Activated CD4-positive, alpha-beta T cell treated with anti-CD3 and anti-CD28 coated beads for 24 hours (primary cell): ENCODE measurements at places on chromosomes 16 and 17.

- no peak for DNase-seq
These were observed 41.9 kb upstream of the POLR3E start for GRCh38 chr16:22255335-22255734.

GRCh38 chr16:85626191-85626981 lies 13.3 kb downstream of the GSE1 start:
- DNase-seq, result no peak

- DNase-seq, result no peak
These were observed 46.1 kb downstream of the NXN start for GRCh38 chr17:933312-934073.

DNA sequence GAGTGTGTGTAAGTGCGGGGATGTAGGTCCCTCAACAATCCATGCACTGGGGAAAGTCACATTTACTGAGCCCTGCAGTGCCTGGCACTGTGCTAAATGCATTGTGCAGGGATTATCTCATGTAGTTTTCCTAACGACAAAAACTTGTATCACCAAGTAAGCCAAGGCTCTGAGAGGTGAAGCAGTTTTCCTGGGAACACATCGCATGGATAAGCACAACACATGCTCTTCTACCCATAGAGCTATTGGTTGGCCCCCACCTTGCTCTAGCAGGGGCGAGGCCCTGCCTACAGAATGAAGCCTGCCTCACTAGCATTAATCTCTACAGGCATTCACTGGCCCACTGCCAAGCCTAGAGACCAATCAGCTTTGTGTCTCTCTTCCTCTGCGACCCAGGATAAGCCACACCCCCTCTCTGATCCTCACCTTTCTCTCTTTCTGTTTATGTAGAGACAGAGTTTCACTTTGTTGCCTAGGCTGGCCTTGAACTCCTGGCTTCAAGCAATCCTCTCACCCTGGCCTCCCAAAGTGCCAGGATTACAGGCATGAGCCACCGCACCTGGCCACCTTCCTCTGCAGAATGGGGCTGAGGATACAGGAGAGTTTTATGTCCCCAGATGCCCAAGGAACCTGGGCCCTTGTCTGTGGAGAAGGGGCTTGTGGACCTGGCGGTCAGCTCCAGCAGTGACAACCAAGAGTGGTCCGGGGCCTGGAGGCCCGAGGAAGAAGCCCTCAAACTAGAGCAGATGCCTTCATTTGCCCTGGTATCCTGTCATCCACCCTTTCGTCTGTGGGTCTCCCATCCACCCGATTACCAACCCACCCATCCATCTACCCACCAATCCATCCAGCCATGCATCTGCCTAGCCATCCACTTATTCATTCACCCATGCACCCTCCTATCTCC lies 12.8 kb downstream of the CDH16 start:
- DNase-seq, result no peak

GRCh38 chr16:52976539-52977167 lies 76.0 kb downstream of the CHD9NB start:
- no peak for DNase-seq

- DNase-seq, result no peak
These were observed 1.3 kb downstream of the TLCD3A start for GRCh38 chr17:733743-734142.

DNA sequence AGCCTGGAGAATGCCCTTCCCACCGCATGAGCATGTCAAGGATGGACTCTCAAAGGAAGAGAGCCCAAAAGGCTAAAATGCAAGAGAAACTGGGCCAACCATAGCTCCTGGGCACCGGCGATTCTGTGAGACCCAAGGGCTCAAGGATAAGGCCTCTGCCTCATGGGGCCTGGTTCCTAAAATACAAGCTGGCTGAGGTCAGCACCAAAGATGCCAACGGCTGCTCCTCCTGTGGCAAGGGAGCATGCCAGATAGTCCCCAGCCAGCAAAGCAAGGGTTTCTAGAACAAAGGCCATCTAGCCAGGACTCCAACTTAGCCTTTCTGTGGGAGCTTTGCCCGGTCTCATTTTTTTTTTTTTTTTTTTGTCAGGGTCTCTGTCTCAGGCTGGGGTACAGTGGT lies 20.1 kb downstream of the GPRC5B start:
- DNase-seq, result no peak

GRCh38 chr17:74542166-74542565 lies 3.7 kb downstream of the CD300C start:
- no peak for DNase-seq

- DNase-seq, result no peak
These were observed 104.6 kb downstream of the METRNL start for GRCh38 chr17:83183951-83184506.

DNA sequence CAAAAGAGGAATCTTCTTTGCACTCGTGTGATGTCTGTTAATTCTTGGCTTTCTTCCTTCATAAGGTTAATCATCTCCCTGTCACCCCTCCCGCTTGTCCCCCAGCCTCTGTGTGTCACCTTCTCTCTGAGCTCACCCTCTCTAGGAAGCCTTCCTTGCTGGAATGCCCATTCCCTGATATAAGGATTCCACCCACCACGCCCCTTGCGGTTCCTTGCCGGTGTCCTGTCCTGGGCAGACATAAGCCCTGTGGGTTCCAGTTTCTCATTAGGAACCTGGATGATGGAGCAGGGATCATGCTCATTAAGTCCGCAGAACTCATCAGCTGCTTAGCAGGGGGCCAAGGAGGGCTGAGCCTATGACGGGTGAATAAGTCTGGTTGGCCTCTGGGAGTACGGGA lies 559.3 kb downstream of the MAF start:
- no peak for DNase-seq

GRCh38 chr16:82996814-82997213 lies 370.0 kb downstream of the CDH13 start:
- DNase-seq, result no peak

- DNase-seq, result peak; percentile 24
These were observed 25.8 kb upstream of the TNFSF12 start for GRCh38 chr17:7523033-7523432.

- no peak for DNase-seq
These were observed 19.8 kb downstream of the MPG start for GRCh38 chr16:97822-98221.

DNA sequence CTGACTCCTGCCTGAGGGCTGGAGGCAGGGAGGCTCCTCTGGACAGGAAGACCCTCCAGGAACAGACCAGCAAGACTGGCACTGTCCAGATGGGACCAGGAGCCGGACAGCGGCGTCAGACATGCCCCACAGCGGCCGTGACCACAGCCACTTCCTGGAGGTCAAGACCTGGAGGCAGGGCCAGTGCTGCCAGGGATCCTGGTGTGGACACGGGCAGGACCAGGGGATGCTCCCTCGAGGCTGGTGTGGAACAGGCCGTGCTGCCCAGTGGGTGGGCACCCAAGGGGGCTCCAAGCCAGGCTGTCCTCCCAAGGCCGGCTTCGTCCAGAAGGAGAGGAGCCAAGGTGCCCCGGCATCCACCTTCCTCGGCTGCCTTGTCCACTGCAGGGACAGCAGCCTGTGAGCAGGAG lies 4.5 kb upstream of the CCDC57 start:
- no peak for DNase-seq

GRCh38 chr16:31149332-31149731 lies 534 bp downstream of the PRSS36 start:
- DNase-seq, result no peak

DNA sequence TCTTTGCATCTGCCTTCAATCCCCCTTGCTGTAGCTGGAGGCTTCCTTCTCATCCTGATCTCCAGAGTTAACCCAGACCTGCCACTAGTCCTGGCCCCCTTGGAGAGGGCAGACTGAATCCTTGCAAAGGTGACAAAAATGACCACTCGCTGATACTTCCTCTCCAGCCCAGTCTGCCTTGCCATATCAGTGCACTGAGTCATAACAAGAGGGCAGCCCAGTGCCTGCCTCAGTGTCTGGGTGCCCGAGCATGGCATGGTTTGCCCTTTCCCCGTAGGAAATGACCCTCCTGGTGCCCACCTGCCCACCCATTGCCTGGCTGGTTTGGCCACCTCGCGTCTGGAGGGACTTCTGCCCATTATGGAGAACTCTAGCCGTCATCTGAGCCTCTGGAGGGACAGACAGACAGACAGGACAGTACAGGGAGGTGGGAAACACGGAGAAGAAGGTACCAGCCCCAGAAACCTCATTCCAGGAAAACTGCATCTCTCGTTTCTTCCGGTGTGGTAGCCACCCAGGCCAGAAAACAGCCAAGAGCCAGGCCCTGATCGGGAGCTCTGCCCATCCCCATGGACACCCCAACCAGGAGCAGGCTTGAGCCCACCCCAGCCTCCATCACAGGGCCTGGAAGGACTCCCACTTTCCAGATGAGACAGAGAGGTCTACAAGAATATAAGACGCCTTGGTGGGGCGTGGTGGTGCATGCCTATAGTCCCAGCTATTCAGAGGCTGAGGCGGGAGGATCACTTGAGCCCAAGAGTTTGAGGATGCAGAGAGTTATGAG lies 71.5 kb downstream of the SCNN1B start:
- no peak for DNase-seq

DNA sequence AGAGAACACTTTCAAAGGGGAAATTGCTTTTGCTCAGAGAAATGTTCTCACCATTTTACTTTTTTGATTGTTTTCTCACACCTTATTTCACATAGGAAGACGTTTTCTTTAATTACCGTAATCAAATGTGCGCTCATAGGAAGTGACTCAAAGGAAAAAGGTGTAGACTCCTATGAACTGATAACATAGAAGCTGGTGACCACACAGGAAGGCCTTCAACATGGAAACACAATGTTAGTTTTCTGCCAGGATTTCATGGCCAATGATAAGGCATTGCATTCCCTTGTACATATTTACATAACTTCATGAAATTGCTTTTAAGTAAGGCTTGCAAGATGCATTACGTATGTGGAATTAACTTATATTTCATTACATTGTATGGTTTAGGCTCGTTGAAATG lies 40.9 kb upstream of the KCNJ16 start:
- DNase-seq, result no peak

- no peak for DNase-seq
These were observed 87.9 kb downstream of the CLEC16A start for GRCh38 chr16:11032000-11032921.

GRCh38 chr16:11049396-11050059 lies 105.2 kb downstream of the CLEC16A start:
- DNase-seq, result no peak

DNA sequence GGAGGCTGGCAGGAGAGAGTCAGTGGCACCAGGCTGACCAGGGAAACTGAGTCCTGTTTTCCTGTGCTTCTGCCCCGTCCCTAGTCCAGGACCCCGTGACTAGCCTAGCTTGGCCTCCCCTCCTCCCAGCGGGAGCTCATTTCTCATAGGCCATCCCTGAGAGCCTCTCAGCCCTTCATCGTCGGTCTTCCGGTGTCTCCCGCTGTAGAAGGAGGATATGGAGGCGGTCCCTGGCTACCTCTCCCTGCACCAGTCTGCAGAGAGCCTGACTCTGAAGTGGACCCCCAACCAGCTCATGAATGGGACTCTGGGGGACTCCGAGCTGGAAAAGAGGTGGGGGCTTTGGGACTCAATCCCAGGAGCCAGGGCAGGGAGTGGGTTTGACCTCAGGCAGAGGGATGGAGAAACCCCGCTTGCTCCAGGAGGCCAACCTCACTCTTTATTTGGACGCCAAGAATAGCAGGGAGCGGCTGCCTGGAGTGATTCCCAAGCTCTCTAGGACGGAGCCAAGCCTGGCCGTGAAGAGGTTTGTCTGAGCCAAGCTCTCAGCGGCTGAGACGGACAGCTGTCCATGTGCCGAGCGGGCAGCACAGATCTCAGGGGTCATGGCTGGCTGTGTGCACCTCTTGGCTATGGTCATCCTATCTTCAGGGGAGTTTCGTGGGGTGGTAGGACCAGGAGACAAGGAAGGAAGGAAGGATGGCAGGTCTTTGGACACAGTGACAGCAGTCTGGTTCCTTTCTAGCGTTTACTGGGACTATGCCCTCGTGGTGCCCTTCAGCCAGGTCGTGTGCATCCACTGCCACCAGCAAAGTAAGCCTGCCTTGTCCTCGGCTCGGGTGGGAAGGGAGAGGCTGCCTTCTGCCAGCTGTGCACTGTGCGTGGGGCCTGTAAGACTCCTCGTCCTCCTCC lies 26.8 kb downstream of the SGSM2 start:
- no peak for DNase-seq

DNA sequence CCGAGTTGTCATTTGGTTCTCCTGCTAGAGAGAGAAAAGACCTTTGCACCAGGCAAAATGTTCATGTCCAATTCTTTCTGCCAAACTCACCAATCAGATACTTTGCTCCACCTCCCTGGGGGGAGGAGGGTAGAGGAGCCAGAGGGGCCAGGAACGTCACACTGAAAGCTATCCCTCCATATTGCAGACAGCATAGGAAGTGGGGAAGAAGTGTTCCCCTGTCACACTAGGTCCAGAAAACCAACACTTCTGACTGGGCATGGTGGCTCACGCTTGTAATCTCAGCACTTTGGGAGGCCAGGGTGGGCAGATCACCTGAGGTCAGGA lies 9.5 kb downstream of the HSD17B2 start:
- no peak for DNase-seq

GRCh38 chr17:34711646-34712045 lies 132.3 kb downstream of the TMEM132E start:
- DNase-seq, result no peak

DNA sequence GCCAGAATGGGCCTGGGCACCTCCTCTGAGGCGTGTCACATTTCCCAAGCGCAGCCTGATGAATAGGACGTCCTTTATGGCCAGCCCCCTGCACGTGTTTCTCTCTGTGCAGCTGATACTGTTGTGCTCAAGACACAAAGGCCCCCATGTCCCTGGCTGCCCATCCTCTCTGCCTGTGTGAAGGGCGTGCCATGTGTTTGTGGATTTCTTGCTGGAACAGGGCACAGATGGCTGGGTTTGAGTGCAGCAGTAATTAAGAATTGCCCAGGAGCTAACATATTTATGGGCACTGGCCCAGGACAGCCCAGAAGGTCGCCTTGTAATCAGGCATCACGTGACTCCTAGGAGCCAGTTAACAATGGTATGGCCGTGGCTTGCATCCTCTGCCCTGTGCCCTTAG lies 181.1 kb downstream of the CCDC182 start:
- no peak for DNase-seq

DNA sequence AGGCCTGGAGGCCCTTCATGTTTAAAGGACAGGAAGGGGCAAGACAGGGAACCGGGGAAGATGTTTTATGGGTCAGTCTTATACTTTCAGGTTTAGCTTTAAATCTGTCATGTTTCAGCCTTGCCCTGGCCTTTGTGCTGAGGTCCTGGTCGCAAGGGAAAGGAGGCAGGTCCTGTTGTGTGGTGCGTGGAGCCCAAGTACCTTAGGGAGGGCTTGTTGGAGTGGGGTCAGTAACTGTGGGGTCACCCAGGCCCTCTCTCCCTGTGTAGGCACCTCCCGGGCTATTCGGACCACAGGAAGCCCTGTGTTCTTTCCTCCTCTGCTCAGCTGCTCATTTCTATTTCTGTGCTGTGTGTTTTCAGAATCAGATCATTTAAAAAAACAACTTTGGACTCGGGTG lies 42.7 kb downstream of the MPRIP start:
- DNase-seq, result no peak

- no peak for DNase-seq
These were observed 178.4 kb upstream of the C17orf78 start for GRCh38 chr17:37197336-37197735.

- no peak for DNase-seq
These were observed 6.3 kb upstream of the C1QTNF8 start for GRCh38 chr16:1102333-1102700.

DNA sequence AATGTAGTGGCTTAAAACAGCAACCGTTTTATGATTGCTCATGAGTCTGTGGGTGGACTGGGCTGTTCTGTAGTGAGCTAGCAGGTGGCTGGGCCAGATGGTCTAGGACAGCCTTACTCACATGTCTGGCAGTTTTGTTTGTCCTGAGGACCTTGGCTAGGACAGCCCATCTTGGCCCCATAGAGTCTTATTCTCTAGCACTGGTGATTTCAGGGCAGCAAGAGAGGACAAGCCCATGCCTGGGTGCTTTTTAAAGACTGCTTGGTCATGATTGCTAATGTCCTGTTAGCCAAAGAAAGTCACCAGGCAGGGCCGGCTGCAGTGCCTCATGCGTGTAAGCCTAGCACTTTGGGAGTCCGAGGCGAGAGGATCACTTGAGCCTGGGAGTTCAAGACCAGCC lies 139.8 kb downstream of the KATNIP start:
- no peak for DNase-seq
